ENCODE measurements at places on chromosomes 11 and 22. TPM values are rescaled to one million over a fixed set of nuclear protein-coding genes. Genes with fewer than 3 reads are reported as not detected.

MYO18B gene
- not detected for total RNA-seq

CCDC87 gene
- total RNA-seq: 0.20 TPM

TMPRSS13 gene
- total RNA-seq: 6.1 TPM

MRGPRG gene
- not detected for total RNA-seq

ISX gene
- total RNA-seq: not detected

BTBD18 gene
- not detected for total RNA-seq

OR8D1 gene
- total RNA-seq: not detected

BTG4 gene
- not detected for total RNA-seq

MOV10L1 gene
- total RNA-seq: 2.3 TPM

GRCh38 chr11:119347940-119348605 is 1.6 kb upstream of the MFRP start:
- no peaks in the 10 kb centered on the region for H3K4me1 ChIP-seq
- no peak overlapping the region for H3K4me3 ChIP-seq
- H3K36me3 ChIP-seq: no peaks in the 10 kb centered on the region
- H3K27me3 ChIP-seq: no peaks in the 10 kb centered on the region
- no peak for DNase-seq
- H3K27ac ChIP-seq: no peak overlapping the region

DNA sequence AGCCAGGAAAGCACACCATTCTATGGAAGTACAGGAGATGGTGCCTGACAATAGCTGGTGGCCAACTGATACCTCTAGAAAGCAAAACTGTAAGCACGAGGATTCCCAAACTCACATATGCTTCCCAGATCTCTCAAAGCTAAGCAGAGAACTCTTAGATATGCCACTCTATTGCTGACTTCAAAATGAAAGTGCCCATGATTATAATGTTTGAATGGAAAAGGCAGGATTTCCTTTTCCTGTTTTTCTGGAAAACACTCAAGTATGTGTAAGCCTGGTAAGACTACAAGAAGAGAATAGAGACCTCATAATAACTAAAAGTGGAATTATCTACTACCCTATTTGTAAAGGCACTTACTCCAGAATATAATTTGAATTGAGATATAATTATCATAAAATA is 2.6 kb upstream of the CARD18 start:
- peak overlapping the region; percentile 10 for H3K27ac ChIP-seq
- H3K4me1 ChIP-seq: no peaks in the 10 kb centered on the region
- DNase-seq: no peak

- no peak overlapping the region for H3K27ac ChIP-seq
- H3K36me3 ChIP-seq: no peaks in the 10 kb centered on the region
- no peak overlapping the region for H3K4me3 ChIP-seq
- DNase-seq: no peak
Measured at GRCh38 chr22:27088026-27088425, 430.6 kb downstream of the MIAT start.

DNA sequence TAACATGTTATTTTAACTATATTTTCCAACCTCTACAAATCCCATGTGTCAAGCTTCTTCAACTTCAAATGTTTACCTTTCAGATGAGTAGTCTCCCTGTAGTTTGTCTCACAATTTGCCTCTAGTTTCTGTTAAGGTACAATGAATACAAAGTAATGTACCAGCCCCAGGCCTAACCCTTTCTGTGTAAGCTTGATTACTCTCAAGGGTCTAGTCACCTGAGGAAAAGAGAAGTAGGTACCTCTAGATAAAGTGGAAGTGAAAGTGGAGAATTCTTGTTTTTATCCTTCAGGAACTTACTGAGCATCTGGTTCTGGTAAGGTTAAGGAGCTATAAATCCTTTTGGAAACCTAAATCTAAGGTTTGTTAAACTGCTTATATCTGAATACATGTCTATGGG is at the start of gene OR51A7:
OR51A7 (plus strand) TSS at position 300 of the 400 bp plus-strand sequence. CDS start 3,587 bp downstream, outside the sequence.
- no peaks in the 10 kb centered on the region for H3K36me3 ChIP-seq
- H3K4me1 ChIP-seq: no peaks in the 10 kb centered on the region
- no peaks in the 10 kb centered on the region for H3K27me3 ChIP-seq

GRCh38 chr11:117908109-117908895 is 20.9 kb downstream of the TMPRSS13 start:
- H3K27me3 ChIP-seq: no peaks in the 10 kb centered on the region
- DNase-seq: peak; percentile 19
- H3K4me1 ChIP-seq: peaks cover 4% of the 10 kb centered on the region
- no peak overlapping the region for H3K27ac ChIP-seq
- H3K36me3 ChIP-seq: no peaks in the 10 kb centered on the region

- no peaks in the 10 kb centered on the region for H3K36me3 ChIP-seq
- H3K27me3 ChIP-seq: no peaks in the 10 kb centered on the region
- no peaks in the 10 kb centered on the region for H3K4me1 ChIP-seq
Measured at GRCh38 chr11:118956094-118956846, at the start of gene UPK2. UPK2 (plus strand) TSS chr11:118956298; CDS start chr11:118956351, 53 bp downstream.

DNA sequence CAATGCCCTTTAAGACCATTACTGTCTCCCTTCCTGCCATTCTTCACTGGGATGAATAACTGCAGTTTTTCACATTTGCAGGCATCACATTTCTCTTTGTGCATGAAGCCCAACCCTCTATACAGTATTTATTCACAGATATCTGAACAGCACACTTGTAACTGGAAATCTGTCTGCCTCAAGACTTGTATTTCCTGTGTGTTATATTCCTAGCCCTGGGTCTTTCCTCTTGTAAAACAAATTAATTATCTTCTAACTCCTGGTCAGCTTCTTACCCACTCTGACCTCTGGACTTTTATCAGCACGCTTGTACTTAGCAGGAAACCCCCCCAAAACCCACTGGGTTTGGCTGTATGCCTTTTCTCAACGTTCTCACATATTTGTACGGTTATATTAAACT is 2.0 kb downstream of the CSRP3 start:
- no peak overlapping the region for H3K27ac ChIP-seq
- no peaks in the 10 kb centered on the region for H3K27me3 ChIP-seq
- no peaks in the 10 kb centered on the region for H3K4me1 ChIP-seq
- H3K4me3 ChIP-seq: no peak overlapping the region
- no peak for DNase-seq
- no peaks in the 10 kb centered on the region for H3K36me3 ChIP-seq

DNA sequence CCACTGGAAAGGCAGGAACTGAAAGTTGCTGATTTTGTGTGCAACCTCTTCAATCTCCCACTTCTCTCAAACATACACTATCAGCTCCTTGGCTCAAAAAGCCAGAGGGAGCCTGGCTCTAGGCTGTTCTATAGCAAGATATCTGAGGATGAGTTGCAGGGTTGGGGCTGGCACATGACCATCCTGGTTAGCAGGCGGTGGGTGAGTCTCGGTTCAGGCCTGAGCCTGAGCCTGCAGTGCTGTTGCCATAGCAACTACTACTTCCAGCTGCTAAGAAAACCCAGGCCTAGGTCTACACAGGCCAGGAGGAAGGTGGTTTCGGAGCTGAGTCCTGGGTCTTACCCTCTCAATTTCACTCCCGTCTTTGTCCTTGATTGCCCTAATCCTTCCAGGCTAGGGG is 39.0 kb downstream of the CWC15 start:
- no peak for DNase-seq
- peak overlapping the region; percentile 54 for H3K27ac ChIP-seq
- H3K4me3 ChIP-seq: no peak overlapping the region
- no peaks in the 10 kb centered on the region for H3K36me3 ChIP-seq

DNA sequence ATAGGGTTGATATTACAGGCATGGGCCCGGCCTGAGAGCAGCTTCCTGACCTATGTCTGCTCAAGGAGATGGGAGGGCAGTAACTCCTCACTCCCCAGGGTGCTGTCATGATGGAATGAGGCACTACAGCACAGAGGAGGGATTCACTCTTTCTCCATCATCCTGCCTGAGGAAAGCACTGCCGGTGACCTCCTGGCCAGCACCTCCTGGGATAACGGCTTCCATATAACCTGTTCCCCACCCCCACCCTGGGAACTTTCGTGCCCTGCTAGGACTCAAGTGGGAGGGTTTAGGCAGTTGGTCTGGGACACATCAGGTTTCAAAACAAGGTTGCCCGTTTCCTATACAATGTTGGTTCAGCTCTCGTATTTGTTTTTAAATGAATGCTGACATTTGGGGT is 42.7 kb upstream of the MN1 start:
- H3K27me3 ChIP-seq: no peaks in the 10 kb centered on the region
- no peak for DNase-seq
- peaks cover 13% of the 10 kb centered on the region for H3K36me3 ChIP-seq
- no peak overlapping the region for H3K27ac ChIP-seq
- H3K4me3 ChIP-seq: no peak overlapping the region

- no peaks in the 10 kb centered on the region for H3K36me3 ChIP-seq
- DNase-seq: no peak
- no peak overlapping the region for H3K4me3 ChIP-seq
- no peak overlapping the region for H3K27ac ChIP-seq
- peaks cover 5% of the 10 kb centered on the region for H3K27me3 ChIP-seq
Measured at GRCh38 chr11:125171974-125172373, 7.4 kb downstream of the PKNOX2 start.

- H3K4me3 ChIP-seq: no peak overlapping the region
- no peaks in the 10 kb centered on the region for H3K4me1 ChIP-seq
- no peak for DNase-seq
- H3K27me3 ChIP-seq: no peaks in the 10 kb centered on the region
- H3K27ac ChIP-seq: no peak overlapping the region
Measured at GRCh38 chr11:31834237-31834636, 23.1 kb upstream of the PAX6 start.

- no peaks in the 10 kb centered on the region for H3K27me3 ChIP-seq
- H3K4me1 ChIP-seq: no peaks in the 10 kb centered on the region
- H3K4me3 ChIP-seq: no peak overlapping the region
- no peak overlapping the region for H3K27ac ChIP-seq
- no peak for DNase-seq
- H3K36me3 ChIP-seq: no peaks in the 10 kb centered on the region
Measured at GRCh38 chr11:43289368-43289767, 22.4 kb upstream of the API5 start.

DNA sequence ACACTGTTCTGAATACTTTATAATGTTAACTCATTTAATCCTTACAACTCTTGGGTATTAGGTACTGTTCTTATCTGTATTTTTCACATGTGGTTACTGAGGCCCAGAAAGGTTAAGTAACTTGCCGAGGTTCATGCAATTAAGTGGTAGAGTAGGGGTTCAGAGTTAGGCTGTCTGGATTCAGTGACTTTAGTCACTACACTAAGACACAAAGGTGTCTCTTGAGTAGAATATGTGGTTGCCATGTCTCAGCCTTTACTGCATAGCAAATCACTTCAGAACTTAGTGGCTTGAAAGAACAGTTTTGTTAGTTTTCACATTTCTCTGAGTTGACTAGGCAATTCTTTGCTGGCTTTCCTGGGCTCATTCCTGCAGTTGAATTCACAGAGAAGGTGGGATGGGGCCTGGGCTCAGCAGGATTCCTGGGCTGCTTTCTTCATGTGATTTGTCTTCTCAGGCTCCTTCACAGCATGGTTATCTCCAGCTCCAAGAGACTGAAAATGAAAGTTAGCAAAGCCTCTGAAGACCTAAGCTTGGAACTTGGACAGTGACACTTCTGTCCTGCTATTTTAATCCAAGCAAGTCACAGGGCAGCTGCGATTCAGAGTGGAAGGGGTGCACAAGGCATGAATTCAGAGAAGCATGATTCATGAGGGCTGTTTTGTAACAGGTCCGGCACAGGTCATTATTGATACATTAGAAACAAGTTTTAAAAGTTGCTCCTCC is 68.3 kb downstream of the SPECC1L start:
- H3K36me3 ChIP-seq: peaks cover 42% of the 10 kb centered on the region
- H3K27me3 ChIP-seq: no peaks in the 10 kb centered on the region
- H3K4me1 ChIP-seq: peaks cover 31% of the 10 kb centered on the region
- DNase-seq: no peak

GRCh38 chr11:15830741-15831428 is 525.5 kb downstream of the SOX6 start:
- no peak for DNase-seq
- H3K36me3 ChIP-seq: no peaks in the 10 kb centered on the region
- H3K4me3 ChIP-seq: no peak overlapping the region
- H3K27ac ChIP-seq: no peak overlapping the region
